ENCODE measurements at places on chromosomes 5 and 9.

- peak; percentile 61 for DNase-seq
Observed at GRCh38 chr9:95131023-95131943, 186.2 kb downstream of the FANCC start.

DNA sequence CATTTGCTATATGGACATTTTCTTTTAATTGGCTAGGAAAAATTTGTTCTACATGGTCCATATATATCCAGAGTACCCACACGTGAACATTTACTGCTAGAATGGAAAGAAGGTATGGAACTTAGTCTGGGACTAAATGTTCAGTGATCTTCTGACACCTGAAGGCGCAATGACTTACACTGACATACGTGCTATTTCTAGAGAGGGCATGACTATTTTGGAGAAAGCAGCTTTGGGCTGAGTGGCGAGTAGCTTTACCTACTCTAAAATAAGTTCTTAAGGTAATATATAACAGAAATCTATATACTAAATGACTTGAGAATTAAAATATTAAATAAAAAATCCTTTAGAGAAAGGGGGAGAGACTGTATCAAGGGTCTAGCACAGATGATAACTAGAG is 10.4 kb downstream of the NNT start:
- no peak for DNase-seq

- DNase-seq = no peak
Observed at GRCh38 chr5:83474991-83475390, 3.4 kb downstream of the VCAN start.

- no peak for DNase-seq
Observed at GRCh38 chr9:80496901-80497556, 925.3 kb downstream of the TLE4 start.

Data from activated T-cell treated with anti-CD3 and anti-CD28 coated beads, Interleukin-2, amount 50 U/mL, for 48 hours (primary cell).